ENCODE measurements at places on chromosomes 3 and 15.

- no peak for DNase-seq
Observed at GRCh38 chr15:29449136-29449535, 179.5 kb upstream of the NSMCE3 start.

DNA sequence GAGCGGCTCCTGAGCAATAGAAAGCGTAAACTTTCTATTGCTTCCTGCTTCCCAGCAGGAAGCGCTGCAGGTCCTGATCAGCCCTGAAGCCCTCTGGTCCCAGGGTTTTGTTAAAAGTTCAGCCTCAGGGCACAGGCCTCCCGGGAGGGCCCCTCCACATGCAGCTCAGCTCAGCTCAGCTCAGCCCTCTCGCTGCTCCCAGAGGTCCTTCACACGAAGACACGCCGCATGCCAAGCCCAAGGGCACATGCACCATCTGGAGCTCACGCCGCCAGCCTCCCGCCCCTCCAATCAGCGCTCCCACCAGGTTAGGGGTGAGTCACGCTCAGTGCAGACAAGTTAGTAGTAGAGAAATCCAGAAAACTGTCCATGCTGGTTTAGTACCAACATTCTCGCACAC is 12.7 kb downstream of the TKT start:
- no peak for DNase-seq

- DNase-seq = no peak
Observed at GRCh38 chr15:70109978-70110377, 12.3 kb upstream of the TLE3 start.

DNA sequence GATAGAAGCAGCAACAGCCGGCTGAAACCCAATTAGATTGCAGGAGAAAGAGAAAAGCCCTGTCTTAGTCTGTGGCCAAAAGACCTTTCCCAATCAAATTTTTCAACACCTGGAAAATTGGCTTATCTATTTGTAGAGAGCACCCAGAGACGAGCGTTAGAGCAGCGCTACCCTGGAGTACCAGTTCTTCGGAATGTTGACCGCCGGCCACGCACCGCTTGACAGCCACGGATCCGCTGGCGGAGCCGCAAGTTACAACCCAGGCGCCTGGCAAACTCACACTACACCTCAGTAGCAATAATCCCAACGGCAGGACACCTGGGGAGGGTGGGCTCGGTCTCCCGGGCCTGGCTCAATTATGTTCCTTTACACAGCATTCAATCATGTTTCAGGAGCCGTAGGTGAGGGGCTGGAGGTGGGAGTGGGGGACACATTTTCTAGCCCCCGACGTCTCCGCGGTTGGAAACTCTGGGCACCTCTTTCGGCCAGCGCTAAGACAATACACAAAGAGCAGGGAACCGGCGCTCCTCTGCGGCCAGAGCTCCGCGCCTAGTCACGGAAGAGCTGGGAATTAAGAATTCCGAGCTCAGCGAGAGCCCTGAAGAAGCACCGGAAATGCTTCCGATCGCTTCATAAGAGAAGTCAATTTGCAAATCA is 1.2 kb downstream of the MB21D2 start:
- no peak for DNase-seq

- no peak for DNase-seq
Observed at GRCh38 chr3:115833074-115833473, 209.8 kb downstream of the GAP43 start.

DNA sequence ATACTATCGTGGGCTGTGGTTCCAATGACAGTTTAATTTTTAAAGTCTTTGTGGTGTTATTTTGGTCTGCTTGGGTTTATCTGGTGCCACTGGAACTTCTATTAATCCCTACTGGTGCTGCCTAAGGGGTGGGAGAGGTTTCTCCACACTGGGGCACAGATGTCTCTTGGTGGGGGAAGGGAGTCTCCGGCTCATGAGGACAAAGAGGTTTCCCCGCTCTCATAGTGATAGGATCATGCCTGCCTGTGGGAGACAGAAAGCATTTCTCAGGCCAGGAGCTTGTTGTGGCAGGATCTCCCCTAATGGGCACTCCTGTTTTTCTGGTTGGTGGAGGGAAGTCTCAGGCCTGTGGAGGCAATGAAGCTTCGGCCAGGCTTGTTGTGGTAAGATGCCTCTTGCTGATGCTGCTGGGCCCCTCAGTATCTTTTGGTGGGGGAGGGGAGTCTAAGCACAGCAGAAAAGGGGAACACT is 84.3 kb upstream of the THRB start:
- DNase-seq = no peak

GRCh38 chr3:155032918-155033317 is 47.2 kb upstream of the MME start:
- DNase-seq = no peak

- DNase-seq = no peak
Observed at GRCh38 chr3:25856902-25857518, 67.1 kb downstream of the OXSM start.

DNA sequence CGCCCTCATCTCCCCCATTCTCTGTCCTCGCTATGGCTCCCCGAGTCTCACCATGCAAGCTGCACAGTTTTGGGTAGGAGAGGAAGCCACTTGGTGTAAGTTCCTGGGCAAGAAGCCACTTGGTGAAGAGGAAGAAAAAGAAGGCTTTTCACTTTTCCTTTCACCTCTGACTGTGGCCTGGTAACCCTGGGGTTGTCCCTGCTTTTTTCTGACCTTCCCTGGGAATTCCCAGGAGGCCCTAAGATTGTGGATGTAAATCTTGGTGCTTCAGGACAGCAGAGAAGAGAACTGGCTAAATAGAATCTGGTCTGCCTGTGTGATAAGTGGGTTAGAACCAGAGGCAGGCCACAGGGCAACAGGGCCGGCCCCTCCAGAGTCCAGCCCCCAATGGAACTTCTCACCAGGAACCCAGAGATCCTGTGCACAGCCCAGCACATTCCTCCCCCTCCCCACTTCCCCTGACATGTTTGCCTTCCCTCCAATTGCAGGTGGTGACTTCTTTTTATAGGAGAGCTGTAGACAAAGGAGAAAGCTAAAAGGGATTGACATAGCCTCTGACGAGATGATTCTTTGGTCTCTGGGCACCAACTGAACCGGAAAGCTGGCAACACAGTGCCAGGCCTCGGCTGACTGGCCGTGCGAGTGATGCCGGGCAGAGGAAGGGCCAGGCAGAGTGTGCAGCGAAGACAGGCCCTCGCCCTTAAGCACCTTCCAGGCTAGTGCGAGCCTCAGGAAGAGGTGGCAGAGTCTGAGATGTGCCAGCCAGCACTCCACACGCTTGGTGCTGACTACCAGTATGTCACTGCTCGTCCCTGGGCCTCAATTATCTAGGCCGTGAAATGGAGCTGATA is 19.4 kb upstream of the SKOR1 start:
- DNase-seq = no peak

DNA sequence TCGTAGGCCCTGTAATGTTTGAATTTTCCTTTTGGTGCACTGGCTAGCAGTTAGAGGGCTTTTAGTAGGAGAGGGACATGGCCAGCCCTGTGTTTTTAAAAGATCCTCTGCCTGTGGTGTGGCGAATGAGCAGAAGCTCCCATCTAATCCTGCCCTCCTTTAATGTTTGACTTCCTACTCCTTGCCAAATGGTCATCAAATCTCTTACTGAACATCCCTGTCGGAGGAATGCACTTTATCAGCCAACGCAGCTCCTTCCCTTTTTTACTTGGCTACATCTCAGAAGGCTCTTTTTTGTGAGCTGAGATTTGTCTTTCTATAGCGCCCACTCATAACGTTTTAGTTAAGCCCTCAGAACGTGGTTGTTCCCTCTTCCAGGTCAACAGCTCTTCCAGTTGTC is 44.8 kb downstream of the MAP2K5 start:
- DNase-seq = no peak

DNA sequence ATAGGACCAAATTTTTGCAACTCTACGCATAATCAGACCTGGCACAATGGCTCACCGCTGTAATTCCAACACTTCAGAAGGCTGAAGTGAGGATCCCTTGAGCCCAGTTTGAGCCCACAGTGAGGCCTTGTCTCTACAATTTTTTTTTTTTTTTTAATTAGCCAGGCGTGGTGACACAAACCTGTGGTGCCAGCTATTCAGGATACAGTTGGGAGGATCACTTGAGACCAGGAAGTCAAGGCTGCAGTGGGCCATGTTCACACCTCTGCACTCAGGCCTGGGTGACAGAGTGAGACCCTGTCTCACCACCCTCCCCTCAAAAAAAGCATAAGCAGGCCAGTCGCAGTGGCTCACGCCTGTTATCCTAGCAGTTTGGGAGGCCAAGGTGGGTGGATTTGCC is 24.7 kb downstream of the OIP5 start:
- DNase-seq = no peak

DNA sequence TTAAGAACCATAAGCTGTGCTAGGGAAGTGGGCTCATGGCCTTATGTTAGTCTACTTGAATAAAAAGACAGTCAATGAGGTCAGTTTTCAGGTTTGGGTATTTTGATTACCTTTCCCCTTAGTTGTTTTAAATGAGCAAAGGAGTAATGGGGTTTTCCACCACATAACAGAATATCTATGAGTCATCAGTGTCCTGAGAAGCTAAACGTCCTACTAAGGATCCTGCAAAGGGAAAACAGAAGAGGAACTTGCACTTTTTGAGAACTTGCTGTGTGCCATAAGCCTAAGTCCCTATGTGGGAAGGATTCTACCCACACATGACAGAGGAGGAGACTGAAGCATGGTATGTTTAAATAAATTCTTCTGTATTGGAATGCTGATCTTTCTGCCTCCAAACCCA is 292.8 kb upstream of the TMC3 start:
- no peak for DNase-seq

GRCh38 chr3:143063018-143063417 is 56.6 kb upstream of the CHST2 start:
- no peak for DNase-seq

GRCh38 chr15:78618490-78618934 is 2.3 kb downstream of the CHRNA3 start:
- peak; percentile 88 for DNase-seq

DNA sequence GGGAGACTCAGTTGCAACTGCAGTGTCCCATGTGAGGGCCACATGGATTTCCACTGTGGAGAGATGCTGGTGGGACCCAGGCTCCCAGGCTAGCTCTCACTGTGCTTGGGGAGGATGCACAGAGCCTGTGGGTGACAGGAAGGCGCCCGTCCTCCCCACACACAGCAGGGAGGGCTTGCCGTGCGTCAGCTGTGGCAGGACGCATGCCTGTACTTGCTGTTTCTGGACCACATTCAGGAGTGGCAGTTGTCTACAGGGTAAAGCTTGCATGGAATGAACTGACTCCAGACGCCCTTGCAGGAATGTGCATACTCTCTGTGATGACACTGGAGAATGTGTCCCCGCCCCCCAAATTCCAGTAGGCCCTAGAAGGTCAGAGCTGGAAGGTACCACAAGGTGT is 63.8 kb upstream of the SNRPA1 start:
- no peak for DNase-seq

DNA sequence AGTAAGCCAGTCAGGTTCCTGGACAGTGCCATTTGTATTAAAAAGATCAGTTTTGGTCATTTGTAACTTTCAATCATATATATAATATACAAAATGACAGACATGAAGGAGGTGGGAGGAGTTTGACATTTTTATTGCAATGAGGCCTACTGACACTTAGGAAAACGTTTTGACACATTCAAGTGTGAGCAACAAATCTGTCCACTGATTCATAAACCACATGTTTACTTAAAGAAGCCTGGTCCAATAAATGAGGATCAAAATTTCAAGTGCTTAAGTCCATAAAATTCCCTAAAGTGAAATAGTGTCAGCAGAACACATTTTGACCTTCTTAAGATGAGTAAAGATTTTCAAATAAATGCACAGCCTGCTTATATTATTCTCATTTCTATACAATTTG is 137.3 kb downstream of the MECOM start:
- DNase-seq = no peak

DNA sequence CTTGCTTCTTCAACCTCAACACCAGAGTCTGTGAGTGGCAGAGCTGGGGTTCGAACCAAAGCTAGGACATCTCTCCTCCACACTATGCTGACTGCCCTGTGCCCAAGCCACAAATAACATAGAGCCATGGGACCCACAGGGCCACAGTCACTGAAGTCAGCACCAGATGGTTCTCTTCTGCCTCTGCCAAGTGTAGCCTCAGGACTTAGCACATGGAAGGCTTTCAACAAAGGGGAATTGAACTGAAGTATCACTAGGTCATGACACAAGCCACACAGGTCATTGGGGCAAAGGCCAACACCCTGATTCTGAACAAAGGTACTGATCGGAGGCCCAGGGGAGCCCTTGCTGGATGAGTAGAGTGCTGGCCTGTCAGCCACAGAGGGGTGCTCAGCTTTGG is 83.6 kb downstream of the BDH1 start:
- no peak for DNase-seq

- DNase-seq = no peak
Observed at GRCh38 chr3:129085818-129086217, 25.2 kb downstream of the GP9 start.

- no peak for DNase-seq
Observed at GRCh38 chr15:70853318-70853972, 512 bp downstream of the LARP6 start.

DNA sequence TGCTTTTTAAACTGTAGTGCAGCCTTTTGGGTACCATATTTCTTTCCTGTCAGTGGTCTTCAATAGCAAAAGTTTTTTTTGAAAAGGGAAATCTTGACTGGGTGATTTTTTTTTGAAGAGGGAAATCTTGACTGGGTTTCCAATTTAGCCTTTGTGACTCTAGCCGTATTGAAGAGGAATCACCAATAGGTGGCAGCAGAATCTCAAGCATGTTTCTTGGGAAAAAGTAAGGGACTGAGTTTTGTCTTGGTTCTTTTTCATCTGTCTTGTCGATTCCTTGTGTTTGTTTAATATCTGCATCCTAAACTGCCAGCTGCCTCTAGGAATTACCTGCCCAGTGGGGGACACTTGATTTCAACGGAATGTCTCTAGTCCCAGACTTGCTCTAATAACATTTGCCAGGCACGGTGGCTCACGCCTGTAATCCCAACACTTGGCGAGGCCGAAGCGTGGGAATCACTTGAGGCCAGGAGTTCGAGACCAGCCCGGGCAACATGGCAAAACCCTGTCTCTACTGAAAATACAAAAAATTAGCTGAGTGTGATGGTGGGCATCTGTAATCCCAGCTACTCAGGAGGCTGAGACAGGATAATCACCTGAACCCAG is 89.2 kb downstream of the RBPMS2 start:
- no peak for DNase-seq

DNA sequence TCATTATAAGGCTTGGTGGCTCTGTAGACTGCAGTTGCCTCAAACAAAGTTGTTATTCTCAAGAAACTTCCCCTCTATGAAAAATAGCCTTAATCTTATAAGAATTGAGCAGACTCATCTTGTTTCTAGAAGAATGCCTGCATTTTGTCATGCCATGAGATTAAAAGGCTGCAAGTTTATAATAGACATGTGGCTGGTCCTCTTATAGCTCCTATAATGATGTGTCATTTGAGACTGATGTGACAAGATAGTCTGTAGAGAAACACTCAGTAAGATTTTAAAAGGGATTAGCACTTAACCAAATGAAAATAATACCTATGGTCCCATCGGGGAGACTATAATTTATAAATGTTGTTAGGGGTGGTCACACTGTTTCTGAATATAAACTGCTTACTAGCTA is 312.5 kb downstream of the OXSM start:
- no peak for DNase-seq

DNA sequence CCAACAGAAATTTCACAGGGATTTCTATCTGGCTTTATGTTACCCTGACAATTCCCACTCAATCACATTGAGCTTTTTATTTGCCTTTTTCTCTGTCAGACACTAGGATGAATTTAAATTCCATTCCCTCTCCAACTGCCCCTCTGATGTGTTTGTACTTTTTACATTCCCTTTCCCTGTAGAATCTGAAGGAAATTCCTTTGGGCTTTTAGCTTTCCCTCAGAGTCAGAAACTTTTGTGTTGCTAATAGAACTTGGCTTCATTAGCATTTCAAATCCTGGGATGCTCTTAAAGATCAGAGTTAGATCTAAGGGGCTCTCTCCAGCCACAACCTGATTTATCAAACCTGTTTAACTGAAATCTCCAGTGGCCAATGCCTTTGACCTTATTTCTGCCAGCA is 7.9 kb upstream of the RARB start:
- no peak for DNase-seq
